ENCODE measurements at places on chromosomes 11 and 22. TPM values are rescaled to one million over a fixed set of nuclear protein-coding genes. Genes with fewer than 3 reads are reported as not detected.

The NAALADL1 gene
- total RNA-seq = 14.3 TPM

The XRCC6 gene
- 210 TPM for total RNA-seq

The C11orf52 gene
- 8.1 TPM for total RNA-seq

The PNPLA5 gene
- total RNA-seq = not detected

Measured in placental epithelial cell (primary cell).